IMR-90 (cell line): ENCODE measurements at places on chromosomes 1 and 21. TPM values are rescaled to one million over a fixed set of nuclear protein-coding genes. Genes with fewer than 3 reads are reported as not detected.

GRCh38 chr1:27144920-27145661 lies 9.8 kb downstream of the SLC9A1 start:
- peak; percentile 87 for DNase-seq

DNA sequence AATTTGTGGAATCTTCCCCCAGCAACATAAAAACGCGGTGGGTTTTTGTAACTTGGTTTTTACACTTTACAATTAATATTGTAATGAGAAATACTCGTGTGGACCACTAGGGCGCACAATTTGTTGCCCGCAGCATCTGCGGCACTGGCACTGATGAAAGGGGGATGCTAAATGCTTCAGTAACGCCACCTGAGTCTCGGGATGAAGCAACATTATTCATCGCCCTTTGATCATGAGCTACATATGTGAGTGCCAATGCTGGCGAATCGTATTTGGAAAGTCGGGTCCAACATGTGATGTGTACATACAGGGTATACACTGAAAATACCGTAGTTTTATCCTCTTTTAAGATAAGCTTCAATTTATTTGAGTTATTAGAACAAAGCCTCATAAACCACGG lies 34.2 kb upstream of the COX20 start:
- DNase-seq = peak; percentile 13

Gene TMEM125
- under 0.01 TPM in 1 of 2 replicates, not detected in the other for total RNA-seq

Gene CITED4
- total RNA-seq = under 0.01 and 0.28 TPM in 2 replicates

DNA sequence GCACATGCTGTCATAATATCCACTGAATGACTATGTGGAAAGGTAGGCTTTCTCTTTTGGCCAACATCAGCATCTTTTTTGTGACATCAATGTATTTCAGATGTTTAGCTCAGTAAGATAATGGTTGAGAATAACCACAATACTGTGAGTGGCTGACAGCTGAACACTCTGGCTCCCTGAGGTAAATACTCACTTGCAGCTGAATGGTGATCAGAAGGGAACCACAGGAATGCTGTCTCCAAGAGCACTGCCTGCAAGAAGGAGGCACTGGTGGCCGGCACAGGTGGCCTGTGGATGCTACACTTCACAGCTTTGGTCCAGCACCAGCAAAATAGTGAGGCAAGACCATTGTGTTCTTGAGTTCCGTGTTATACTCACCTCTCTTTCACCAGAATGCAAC lies 118.7 kb upstream of the PPM1J start:
- peak; percentile 43 for DNase-seq

DNA sequence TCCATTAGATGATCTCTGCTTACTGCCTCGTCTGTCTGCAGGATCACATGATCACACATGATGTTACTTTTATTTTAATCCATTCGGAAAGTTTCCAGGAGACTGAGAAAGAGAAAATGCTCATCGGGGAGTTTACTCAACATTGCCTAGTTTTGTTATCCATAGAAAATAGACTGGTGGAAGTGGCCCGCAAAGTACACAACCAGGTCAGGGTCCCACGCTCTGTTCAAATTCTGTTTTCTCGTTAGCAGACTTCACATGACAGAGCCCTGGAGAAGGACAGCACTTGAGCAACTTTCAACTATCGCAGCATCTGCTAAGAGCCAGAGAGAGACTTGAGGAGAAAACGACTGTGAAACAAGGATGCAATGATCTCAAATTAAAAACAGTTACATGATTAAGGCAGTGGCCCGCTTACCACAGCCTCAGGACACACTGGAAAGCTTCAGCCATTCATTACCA lies 44.2 kb downstream of the ADAMTS1 start:
- DNase-seq = peak; percentile 42

GRCh38 chr1:236608930-236609726 lies 4.8 kb upstream of the HEATR1 start:
- peak; percentile 35 for DNase-seq

DNA sequence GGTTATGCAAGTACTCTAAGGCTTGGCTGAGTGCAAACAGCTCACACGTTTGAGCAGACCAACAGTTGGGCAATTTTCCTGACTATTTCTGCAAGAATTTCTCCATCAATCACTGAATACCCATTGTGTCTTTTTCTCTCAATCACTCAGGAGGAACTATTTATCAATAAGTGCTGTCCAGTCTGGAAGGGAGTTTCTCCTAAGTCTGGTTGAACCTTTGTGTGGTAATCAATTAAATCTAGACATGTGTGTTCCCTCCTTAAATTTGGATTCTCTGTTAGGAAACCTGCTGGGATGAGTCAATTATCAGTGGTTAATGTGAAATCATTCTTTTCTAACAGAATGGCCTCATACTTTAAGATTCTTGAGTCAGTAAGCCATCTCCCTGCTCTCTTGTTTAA lies 6.8 kb upstream of the AADACL3 start:
- DNase-seq = no peak

DNA sequence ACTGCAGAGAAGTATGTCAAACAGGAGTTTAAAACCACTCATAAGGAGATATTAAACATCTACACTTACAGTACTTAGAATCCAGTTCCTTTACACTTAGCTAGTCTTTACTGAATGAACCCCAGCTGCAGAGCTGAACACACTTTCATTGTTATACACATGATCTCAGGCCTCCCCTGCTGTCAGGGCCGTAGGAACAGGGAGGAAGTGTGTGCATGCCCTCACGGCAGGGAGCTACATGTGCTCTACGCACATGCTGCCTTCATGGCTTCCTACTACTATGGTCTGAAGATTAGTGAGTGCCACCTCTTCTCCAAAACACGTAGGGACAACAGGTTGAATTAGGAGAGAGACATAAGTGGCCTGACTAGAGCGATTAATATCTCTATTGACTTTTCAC lies 191.5 kb downstream of the SIPA1L2 start:
- DNase-seq = no peak

GRCh38 chr1:232891656-232892317 lies 58.6 kb upstream of the NTPCR start:
- peak; percentile 13 for DNase-seq

DNA sequence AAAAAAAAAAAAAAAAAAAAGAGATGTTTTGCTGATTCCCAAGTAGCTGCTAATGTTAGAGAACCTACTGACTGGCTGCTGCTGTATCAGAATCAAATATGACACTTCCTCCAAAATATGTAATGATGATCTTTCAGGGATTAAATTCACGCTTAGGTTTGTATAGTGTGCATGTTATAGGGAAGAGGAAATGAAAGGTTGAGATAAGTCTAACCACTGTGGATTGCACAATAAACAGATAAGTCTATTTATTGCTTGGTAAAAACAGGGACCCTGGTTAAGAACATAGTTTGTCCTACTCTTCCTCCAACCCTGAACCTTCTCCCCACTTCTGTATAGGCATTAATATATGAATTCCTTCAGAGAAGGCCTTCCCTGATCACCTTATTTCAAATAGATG lies 13.2 kb downstream of the RC3H1 start:
- DNase-seq = peak; percentile 21

- DNase-seq = no peak
Measured at GRCh38 chr1:41357451-41358101, 3.7 kb upstream of the FOXO6 start.

DNA sequence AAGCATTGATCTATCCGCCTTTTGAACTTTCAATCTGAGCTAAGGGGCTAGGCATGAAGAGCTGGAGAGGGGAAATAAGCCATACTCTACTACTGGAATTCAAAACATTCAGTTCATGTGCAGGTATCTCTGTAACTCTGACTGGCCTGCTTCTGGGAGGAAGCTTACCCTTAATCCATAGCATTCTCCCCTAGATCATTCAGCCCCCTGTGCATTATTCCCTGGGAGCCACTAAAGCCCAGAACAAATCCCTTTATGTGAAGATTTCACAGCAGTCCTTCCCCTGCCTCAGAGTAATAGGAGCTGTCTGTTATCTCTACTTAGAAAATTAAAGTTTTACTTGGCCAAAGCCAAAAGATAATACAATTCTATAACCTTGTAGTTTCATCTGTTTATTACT lies 300.7 kb downstream of the SEC16B start:
- DNase-seq = no peak

GRCh38 chr1:229480495-229480894 lies 27.6 kb downstream of the NUP133 start:
- DNase-seq = no peak

GRCh38 chr1:110394493-110394820 lies 3.6 kb upstream of the SLC16A4 start:
- no peak for DNase-seq

DNA sequence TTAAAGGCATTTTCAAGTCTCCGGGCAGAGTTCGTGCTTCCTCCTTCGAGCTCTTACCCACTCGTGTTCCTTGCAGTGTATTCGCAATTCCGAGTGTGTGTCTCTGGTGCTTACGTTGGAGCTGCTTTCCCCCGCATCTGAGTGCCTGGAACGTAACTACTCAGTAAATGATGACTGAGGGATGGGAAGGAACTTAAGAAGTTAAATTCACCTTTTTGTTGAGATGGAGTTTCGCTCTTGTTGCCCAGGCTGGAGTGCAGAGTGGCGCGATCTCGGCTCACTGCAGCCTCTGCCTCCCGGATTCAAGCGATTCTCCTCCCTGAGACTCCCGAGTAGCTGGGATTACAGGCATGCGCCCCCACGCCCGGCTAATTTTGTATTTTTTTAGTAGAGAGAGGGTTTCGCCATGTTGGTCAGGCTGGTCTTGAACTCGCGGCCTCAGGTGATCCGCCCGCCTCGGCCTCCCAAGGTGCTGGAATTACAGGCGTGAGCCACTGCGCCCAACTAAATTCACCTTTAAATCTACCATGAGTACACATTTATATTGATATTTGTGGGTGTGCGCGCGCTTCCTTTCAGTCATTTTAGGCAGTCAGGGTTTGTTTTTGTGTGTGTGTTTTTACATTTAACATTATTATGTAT lies 837 bp downstream of the NDUFS5 start:
- DNase-seq = no peak

DNA sequence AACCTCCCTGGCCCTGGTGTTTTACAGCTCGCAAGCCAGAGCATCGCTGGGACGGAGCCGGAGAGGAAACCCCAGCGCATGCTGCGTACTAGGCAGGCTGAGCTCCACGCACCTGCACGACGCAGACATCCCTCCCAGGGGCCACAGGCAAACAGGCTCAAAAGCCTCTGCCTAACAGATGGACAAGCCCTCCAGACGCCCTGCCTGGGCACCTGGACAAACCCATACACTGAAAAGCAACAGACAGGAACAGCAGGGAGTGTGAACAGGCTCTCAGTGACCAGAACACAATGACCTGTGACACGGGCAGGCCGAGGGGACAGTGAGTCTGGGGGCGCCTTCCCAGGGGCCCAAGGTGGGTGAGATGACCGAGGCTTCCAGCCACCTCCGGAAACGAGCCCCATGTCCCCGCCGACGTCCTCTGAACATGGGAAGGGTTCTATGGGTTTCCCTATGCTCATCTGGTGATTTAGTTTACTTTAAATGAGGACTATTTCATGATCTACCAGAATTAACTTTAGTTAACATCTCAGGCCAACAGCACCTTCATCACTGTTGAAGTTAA lies 40.3 kb downstream of the NPHP4 start:
- DNase-seq = no peak

DNA sequence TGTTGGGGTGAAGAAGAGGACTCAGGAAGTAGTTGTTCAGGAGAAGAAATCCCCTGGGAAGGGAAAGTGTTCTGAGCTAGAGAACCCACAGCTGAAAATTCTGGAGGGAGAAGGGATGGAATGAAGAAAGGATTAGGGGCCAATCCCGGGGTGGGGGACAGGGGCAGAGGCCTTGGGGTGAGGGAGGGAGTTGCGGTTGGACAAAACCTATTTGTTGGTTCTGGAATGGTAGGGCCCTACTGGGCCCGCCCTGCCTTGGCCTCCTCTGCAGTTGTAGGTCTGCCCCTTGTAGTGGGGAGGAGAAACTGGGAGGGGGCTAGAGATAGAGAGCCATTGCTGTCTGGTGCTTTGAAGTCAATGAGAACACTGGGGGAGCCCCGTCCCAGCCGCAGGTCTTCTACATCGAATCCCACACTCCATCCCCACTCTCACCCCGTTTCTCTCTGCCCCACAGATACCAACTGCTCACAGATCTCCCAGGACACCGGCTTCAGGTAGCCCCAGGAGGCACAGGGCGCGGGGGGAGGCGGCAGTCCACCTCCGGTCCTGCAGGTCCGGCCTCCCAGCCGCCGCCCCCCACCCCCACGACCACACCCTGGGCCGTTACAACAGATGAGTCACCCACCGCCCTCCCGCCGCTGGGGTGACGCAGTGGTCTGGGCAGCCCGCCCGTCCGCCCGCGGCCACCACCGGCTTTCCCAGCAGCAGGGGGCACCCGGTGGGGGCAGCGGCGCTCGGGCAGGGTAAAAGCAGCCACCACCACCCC lies 1.1 kb downstream of the TAGLN2 start:
- DNase-seq = peak; percentile 89
